GM12878 (cell line): ENCODE measurements at places on chromosomes 4 and X.

- no peaks in the 10 kb centered on the region for H3K36me3 ChIP-seq
- no peaks in the 10 kb centered on the region for H3K27me3 ChIP-seq
- no peak for DNase-seq
- H3K4me1 ChIP-seq = peaks cover 15% of the 10 kb centered on the region
- H3K4me3 ChIP-seq = no peak overlapping the region
These were observed 9.7 kb upstream of the PLAC8 start for GRCh38 chr4:83124111-83124780.

DNA sequence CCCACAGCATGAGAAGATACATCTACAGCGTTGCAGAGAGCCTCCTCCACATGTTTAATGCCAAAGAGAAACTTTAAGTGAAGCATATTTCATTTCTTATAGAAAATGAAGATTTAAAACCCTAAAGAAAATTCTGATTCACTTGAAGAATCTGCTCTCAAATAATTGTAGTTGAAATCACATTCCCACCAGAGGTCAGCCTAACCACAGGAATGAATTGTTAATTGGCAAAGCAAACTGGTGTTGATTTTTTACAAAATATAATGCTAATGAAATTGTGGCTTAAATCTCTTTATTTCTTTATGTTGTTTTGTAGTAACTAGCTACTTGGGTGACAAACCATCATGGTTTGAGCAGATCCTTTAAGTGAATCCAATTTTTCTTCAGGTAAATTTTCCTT lies 31.1 kb upstream of the WDR17 start:
- no peaks in the 10 kb centered on the region for H3K27me3 ChIP-seq
- peaks cover 7% of the 10 kb centered on the region for H3K4me1 ChIP-seq
- DNase-seq = no peak
- no peak overlapping the region for H3K27ac ChIP-seq

DNA sequence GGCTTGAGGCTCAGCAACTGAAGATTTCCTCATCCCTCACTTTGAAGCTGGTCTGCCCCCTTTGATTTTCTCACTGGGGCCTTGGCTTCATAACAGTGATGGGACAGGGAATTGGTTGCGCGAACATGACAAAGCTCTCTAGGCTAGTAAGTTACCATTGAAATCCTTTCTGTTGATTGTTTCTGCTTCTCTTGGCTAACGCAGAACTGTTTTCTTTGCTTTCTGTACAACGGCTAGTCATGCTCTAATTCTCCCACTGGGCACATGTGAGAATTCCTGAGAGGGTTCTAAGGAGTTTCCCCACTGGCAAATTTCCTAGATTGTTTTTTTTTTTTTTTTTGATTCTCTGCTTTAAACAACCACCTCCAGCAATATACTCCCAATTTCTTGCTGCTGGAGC lies 738.6 kb downstream of the PCDH7 start:
- no peaks in the 10 kb centered on the region for H3K27me3 ChIP-seq
- no peak overlapping the region for H3K27ac ChIP-seq
- no peaks in the 10 kb centered on the region for H3K4me1 ChIP-seq

- no peaks in the 10 kb centered on the region for H3K4me1 ChIP-seq
- H3K27ac ChIP-seq = no peak overlapping the region
- H3K36me3 ChIP-seq = no peaks in the 10 kb centered on the region
- H3K27me3 ChIP-seq = no peaks in the 10 kb centered on the region; the same call in 1 of the 2 replicates
- H3K4me3 ChIP-seq = no peak overlapping the region
- DNase-seq = no peak
These were observed 7.3 kb upstream of the OPN1LW start for GRCh38 chrX:154136627-154137161.

DNA sequence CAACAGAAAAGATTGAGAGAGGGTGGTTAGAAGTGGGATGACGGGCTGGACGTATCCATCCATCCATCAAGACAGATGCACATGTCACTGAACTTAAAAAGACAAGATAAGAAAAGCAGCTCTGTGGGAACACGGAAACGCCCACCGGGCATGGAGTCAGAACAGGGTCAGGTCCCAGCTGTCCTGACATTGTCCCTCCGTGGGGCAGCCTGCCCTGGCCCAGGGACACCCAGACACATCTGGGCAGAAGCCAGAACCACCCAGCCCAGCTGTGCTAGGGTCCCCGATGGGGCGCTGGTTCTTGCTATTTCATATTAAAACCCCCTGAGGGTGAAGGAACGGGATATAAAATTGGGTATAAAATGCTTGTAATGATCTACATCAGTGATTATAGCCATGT lies 88.5 kb downstream of the PPP2R2C start:
- DNase-seq = no peak
- no peaks in the 10 kb centered on the region for H3K36me3 ChIP-seq
- H3K4me1 ChIP-seq = no peaks in the 10 kb centered on the region
- no peak overlapping the region for H3K27ac ChIP-seq
- H3K4me3 ChIP-seq = no peak overlapping the region

DNA sequence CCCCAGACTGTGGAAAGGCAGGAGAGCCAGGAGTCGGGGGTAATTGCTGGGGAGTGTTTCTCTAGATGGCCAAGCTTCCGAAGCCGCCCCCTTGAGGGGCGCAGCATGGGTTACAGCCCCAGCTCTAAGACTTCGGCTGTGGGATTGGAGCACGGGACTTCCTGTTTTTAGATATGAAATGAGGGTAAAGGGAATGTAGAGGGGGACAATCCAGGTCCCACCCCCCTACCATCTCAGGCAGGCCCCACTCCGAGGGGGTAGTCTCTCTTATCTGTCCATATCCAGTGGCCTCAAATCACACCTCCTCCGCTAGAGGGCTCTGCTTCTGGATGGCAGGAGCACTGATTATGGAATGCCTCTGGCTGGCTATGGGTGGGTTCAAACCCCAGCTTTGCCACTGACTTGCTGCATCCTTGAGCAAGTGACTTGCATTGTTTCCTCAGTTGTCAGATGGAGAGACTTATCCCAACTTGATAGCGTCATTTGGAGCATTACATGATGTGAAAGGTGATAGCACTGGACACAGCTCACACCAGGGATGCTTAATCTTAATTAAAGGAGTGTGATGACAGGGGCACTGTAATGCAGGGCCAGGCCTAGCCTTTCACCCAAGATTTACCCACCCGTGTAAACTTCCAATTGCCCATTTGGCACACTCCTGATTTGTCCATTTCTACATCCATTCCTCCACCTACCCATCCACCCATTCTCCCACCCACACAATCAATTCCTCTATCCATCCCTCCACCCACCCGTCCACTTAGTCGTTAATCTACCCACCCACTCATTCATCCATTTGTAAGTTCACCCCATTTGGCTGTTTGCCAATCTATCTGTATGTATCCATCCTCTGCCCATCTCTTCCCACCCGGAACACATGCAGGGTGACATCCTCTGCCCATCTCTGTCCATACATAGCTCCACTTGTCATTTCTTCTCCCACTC lies 848 bp upstream of the KCND1 start:
- no peaks in the 10 kb centered on the region; the same call in none of the 2 replicates for H3K36me3 ChIP-seq
- DNase-seq = no peak

DNA sequence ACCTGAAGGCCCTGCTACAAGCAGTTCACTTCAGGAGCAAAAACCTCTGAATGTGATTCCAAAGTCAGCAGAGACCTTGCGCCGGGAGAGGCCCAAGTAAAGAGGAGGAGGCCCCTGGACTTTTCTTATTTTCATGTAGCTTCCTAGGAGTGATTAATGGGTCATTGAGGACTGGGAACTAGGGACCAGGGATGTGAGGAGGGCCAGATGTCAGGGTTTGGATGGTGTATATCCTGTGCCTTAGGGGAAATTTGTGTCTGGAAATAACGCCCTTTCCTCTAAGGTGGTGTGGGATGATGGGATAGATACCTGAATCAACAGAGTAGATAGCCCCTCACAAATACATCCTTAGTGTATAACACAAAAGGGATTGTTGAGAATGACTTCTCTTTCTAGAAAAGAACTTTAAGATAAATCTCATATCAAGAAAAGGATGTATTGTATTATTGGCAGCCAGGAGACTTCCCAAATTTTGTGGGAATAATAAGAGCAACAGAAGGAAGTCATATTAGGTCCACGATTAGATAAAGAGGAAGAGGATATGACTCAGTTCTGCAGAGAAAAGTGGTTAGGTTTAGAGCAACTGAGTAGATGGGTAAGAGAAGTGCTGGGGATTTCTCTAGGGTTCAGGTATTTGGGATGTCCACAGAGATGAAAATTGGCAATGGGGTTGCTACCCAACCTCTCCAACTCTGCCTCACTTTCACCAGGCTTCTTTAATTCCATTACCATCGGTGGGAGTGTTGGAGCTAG lies 1.1 kb downstream of the ITGB1BP2 start:
- H3K27me3 ChIP-seq = no peaks in the 10 kb centered on the region; the same call in 1 of the 2 replicates
- DNase-seq = no peak
- no peaks in the 10 kb centered on the region for H3K4me1 ChIP-seq
- H3K27ac ChIP-seq = no peak overlapping the region
- no peak overlapping the region for H3K4me3 ChIP-seq
- no peaks in the 10 kb centered on the region; the same call in none of the 2 replicates for H3K36me3 ChIP-seq
